Jurkat, Clone E6-1 (cell line): ENCODE measurements at places on chromosomes 5 and 9.

GRCh38 chr5:34655354-34655991 lies 655 bp upstream of the RAI14 start:
- DNase-seq, result no peak

DNA sequence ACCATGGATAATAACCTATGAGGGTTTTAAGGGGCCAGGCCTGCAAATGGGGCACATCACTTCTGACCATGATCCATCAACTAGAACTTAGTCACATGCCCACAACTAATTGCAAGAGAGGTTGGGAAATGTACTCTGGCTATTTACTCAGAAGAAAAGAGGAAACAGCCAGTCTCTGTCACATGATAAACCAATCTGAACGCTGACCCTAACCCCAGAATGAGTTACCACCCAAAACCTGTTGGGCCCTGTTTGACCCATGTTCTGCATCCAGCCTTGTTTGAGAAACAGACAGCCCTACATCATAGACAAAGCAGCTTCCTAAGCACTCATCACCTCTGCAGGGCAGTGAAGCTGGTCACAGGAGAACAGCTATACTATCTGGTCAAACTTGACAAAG lies 5.8 kb downstream of the MACROH2A1 start:
- DNase-seq, result no peak

- no peak for DNase-seq
Observed at GRCh38 chr9:102054811-102055210, 316.4 kb upstream of the GRIN3A start.

DNA sequence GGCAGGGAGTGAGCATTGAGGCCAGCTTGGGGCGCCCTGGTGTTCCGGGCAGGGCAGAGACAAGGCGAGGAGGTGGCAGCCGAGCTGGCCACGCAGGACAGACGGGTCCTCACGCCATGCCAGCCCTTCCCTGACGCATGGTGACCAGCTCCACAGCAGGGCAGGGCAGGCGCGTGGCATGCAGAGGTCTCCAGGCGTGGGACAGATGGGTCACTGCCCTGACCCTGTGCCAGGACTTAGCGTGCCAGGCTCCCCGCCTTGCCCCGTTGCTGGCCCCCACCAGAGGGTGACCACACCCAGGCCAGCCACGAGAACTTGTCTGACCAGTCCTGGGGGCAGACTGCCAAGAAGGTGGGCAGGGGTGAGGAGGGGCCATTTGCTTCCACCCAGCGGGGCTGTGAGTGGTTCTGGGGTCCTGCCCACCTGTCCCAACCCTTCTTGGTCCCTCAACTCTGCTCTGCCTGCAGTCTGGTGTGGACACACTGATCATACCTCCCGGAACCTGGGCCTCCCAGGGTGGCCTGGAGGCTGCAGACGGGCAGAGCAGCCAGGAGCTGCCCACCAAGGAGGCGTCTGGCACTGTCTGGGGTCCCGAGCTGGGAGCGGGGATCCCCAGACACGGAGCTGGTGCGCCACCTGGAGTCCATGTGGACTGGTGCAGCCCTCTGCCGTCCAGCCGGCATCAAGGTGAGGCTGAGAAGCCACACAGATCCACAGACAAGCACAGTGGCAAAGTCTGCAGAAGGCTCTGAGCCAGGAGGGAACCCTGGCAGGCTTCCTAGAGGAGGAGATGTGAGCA lies at the start of gene RNF224:
RNF224 (plus strand) TSS at position 449 of the 799 bp plus-strand sequence. CDS start 834 bp downstream, outside the sequence.
- DNase-seq, result peak; percentile 62

- DNase-seq, result no peak
Observed at GRCh38 chr5:153835891-153836515, 202.7 kb downstream of the FAM114A2 start.

DNA sequence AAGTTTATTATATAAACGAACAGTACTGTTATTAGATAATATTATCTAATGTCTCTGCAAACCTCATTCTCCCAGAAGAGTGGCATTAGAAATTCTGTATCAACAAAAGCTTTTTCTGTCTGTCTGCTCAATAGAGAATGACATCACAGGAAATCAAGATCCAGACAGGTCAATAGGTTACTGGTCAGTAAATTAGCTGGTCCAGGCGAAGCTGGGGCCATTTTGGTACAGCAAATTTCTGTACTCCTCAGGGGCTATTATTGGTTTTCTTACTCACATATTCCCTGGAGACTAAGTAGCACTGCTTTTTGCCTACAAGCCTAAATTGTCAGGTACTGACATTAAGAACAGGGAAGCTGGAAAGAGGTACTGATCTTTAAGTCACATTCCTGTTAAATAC lies 80.5 kb downstream of the PLPP1 start:
- DNase-seq, result no peak

GRCh38 chr9:123940721-123941523 lies 11.0 kb upstream of the DENND1A start:
- no peak for DNase-seq

DNA sequence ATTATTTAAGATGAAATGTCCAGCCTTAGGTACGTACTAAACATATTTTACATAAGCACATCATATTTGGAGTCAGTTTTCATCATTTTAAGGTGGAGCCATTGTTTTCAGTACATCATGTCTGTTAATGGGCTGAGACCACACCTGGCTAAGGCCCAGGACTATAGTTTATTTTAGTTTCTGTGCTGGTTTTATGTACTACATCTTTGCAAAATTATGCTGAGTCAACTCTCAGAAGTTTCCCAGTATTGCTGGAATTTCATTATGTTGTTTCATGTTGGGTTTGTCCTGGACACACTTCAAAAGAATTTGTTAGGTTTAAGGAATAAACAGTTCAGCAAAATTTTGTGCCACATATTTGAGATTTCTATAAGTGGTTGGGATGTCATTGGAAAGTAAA lies 171.2 kb downstream of the CCDC171 start:
- DNase-seq, result no peak
